ENCODE measurements at places on chromosomes 12 and 14.

DNA sequence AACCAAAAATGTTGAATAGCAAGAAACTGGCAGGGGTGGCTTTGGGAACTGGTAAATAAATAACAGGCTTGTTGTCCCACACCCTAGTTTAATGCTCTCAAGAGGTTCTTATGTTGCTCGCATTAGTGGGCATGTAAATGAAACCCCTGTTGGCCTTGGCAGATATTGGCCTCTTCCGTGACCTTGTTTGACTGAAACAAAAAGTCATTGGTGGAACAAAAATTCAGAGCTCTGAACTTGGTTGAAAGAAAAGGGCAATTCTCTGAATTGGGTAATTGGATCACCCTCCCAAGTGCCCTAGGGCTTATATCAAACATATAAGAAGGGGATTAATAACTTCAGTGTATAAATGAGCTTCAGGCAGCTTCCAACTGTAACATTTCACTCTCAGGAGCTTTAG is 426.2 kb downstream of the ZFP36L1 start:
- no peak for DNase-seq

- no peak for DNase-seq
Measured at GRCh38 chr14:72521045-72521444, 372.9 kb downstream of the DPF3 start.

DNA sequence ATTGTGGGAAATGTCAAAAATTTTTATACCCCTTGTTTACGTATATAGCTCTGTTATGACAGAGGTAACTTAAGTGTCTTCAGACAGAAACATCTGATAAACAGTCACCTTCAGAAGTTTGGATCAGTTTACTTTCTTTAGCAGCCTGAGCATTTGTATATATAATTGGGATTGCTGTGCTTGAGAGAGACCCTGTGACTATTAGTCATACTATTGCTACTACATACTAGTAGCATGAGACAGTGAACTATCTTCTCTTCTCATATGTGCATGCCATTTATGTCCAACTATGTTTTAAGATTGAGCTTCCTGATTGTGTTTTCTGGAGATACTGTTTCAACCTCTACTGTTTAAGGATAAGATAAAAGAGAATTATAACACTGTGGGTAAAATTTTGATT is 101.5 kb downstream of the PDE6H start:
- no peak for DNase-seq

- DNase-seq, result no peak
Measured at GRCh38 chr14:51834240-51834639, 26.2 kb upstream of the GNG2 start.

DNA sequence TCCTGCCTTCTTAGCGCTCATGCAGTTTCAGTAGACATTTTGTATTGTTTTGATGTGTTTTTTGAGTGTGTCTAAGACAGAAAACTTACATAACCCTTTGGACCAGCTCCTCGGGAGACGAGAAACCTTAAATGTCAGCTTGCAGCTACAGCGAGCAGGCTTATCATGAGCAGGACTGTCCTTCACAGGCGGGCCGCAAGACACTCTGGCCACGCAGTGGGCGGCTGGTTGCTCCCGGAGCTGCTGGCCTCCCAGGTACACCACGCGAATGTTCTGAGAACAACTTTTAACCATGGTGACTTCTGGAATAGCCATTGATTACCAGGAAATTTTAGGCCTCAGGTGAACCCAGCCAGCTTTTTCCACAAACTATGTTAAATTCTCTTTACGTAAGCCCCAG is 164.1 kb upstream of the DIO3 start:
- no peak for DNase-seq

- no peak for DNase-seq
Measured at GRCh38 chr12:50749459-50749882, 14.4 kb upstream of the ATF1 start.

DNA sequence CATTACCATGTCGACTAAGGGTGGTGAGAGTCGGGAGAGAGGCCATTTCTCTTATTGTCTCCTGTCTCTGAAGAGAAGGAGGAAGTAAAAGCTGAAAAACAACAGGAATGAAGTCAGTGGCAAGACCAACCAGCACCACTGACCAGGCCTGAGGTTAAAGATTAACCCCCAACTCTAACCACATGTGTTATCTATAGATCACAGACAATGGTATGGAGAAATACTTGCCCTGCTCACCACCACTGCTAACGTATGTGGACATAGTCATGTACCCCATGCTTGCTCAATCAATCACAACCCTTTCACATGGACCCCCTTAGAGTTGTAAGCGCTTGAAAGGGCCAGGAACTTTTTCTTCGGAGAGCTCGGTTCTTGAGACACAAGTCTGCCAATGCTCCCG is 690.9 kb upstream of the LMO3 start:
- no peak for DNase-seq
